Hippocampal formation (tissue), 2 donors: ENCODE measurements at places on chromosomes 4 and X.

DNA sequence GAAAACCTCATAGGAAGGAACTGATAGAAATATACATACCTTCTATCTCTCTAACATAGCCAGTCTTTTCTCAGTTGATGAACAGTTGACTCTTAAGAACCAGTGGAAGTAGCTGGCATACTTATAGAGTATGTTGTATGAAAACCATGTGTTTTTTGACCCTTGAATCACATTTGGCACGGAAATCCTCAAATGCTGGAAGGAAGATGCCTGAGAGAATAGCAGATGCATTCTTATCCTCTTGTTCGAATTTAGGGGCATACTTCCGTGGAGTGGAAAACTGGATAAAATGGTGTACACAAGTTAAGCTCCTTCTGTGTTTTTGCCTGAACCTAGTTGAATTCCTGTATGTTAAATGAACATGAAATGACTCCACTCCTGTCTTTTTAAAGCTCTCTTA lies 145.5 kb downstream of the PCDH7 start:
- DNase-seq, result no peak

DNA sequence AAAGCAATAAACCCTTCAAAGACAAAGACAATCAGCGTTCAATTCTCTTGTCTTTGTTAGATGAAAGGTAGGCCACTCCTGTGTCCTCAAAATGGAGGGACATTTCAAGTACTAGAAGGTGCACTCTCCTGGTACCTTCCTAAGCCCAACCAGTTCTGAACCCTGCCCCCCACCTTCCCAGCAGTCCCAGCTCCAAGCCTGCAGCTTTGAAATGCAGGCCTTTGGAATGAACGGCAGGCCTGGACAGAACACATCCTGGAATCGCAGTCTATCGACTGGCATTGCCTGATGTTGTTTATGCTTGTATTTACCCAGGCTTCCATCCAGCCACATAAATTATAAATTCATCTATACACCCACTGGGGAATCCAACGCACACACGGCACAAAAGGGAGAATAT lies 47.4 kb downstream of the RASGEF1B start:
- no peak for DNase-seq

- DNase-seq, result no peak
Measured at GRCh38 chr4:27604692-27605091, 744.1 kb downstream of the STIM2 start.

- DNase-seq, result no peak
Measured at GRCh38 chrX:24761306-24761705, 67.6 kb downstream of the POLA1 start.

GRCh38 chr4:153792618-153793247 lies 3.9 kb upstream of the SFRP2 start:
- DNase-seq, result no peak

DNA sequence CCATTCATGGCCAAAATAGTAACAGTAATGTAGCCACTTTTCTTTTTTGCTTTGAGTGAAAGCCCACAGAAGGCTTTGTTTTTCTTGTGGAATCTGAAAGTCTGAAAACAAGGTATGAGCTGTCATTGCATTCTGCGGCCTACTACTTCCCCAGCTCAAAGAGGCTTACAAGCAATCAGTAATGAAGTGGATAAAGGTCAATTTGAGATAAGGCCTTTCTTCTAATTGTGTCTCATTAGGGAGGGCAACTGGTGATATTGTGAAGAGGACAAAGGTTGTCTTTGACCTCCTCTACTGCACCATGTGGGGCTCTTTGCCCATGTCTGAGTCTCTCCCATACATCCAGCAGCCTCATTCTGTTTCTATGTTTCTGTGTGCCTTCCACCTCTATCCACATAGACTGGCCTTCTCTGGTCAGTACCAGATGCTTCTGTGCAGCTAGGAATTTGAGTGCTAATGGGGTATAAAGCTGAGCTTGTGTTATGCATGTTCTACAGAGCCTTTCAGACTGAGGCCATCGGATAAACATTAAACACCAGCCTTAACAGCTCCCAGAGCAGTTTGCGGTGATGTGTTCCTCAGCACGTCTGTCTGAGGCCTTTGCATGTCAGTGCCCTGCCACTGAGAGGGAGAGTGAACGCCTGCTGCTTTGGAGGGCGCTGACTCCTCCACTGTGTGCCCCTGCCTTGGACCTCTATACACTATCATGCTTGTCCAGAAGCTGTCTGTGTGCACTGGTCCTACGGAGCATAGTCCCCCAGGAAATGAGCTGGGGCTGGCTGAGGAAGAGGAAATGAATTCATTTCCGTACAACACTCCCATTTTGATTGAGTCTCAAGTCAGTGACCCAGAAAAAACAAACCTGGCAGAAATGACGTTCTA lies 80.2 kb downstream of the SH2D1A start:
- DNase-seq, result no peak

DNA sequence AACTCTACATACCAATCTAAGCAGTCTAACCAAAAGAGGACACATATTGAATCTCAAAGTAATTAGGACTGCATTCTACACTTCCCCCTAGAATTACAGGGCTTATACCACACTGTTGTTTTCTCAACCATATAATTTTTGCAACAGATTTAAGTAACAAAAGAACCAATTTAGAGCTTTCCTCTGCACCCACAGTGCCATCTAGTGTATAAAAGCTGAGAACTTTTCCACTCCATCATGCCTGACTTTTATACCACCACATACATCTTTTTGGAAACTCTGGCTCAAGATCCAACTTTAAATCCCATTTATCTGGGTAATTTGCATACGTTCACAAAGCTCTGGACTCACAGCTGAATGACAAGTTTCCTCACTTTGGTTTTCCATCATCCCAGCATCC lies 99.5 kb downstream of the EFHC2 start:
- DNase-seq, result no peak
